Activated T-cell treated with anti-CD3 and anti-CD28 coated beads, Interleukin-2, amount 50 U/mL, for 48 hours (primary cell): ENCODE measurements at places on chromosomes 6 and 20.

GRCh38 chr20:22027423-22027822 lies 322.0 kb downstream of the PAX1 start:
- DNase-seq, result no peak

DNA sequence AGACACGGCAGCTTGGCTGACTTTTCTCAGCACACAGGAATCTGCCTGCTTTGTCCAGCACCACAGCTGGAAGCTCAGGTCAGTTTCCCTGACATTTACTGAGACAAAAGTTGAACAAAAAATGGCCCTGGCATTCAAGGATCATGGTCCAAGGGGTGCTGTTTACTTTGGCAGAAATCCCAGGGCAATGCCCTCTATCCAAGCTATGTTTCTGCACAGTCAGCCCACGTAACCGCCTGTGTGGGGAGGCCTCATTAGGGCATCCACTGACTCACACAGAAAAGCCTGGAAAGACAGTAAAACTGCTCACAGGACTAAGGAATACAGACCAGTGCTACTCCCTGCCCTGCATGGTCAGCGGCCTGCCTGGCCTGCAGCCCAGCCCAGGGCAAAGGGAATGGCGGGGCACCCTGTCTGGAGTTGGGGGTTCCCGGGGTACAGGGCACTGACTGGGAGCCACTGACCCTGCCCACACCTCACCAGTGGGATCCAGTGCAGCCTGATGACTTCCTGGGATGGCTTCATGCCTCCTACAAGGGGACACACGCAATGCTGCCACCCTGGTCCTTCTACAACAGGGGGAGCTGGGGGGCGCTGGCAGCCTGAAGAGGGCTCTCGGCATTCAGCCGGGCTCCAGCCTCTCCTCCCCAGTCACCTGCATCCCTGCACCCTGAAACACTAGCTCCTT lies 77.1 kb downstream of the NINL start:
- no peak for DNase-seq

DNA sequence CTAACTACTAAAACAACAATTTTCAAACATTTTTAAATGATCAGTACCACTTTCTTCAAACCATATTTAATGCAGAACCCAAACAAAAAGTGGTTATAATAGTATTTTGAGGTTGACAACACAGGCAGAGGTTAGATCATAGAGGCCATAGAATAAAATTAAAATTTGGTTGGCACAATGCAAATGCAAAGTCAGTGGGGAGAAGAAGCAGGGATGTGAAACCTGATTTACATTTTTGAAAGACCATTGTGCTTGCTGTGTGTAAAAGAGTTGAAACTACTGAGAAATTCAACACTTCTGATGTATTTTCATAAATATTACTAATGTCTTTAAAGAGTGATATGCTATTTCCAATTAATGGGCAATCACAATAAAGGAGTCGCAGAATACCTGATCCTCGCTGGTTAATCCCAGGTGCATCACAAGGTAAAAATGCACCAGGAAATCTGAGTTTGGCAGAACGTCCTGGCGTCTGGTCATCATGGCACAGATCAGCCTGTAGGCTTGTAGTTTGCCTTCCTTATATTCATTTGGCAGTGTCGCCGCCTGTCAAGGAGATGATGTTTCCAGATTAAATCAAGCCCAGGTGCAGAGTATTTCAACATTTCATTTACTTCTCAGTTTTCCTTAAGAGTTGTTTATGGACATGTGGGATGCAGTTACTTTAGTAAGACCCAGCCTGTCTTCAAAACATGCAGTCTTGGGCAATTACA lies 141.2 kb downstream of the RALGAPA2 start:
- no peak for DNase-seq

DNA sequence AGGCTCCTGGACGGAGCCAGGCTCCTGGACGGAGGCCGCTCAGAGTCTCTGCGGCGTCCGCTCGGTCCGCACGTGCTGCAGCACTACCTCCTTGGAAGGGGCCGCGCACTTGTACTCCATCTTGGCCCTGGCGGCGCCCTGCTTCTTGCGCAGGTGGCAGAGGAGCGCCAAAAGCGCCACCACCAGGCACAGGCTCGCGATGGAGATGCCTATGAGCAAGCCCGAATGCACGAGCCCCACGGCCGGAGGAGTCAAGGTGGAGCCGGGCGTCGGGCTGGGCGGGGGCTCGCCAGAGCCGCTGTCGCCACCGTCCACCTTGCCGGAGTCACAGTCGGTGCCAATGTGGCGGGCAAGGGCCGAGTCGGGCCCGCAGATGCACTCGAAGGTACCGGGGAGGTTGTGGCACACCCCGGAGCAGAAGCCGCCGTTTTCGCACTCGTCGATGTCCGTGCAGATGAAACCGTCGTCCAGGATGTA lies 1.7 kb downstream of the THBD start:
- DNase-seq, result peak; percentile 31

- DNase-seq, result peak; percentile 27
Measured at GRCh38 chr20:43191946-43192863, 2.5 kb upstream of the PTPRT start.

GRCh38 chr6:135202836-135203235 lies 21.7 kb downstream of the MYB start:
- DNase-seq, result no peak

- no peak for DNase-seq
Measured at GRCh38 chr6:157929076-157929475, 52.6 kb upstream of the SYNJ2 start.

- DNase-seq, result no peak
Measured at GRCh38 chr20:24283186-24283585, 186.2 kb upstream of the SYNDIG1 start.
